Naive B cell (primary cell): ENCODE measurements at places on chromosomes 1 and 21.

DNA sequence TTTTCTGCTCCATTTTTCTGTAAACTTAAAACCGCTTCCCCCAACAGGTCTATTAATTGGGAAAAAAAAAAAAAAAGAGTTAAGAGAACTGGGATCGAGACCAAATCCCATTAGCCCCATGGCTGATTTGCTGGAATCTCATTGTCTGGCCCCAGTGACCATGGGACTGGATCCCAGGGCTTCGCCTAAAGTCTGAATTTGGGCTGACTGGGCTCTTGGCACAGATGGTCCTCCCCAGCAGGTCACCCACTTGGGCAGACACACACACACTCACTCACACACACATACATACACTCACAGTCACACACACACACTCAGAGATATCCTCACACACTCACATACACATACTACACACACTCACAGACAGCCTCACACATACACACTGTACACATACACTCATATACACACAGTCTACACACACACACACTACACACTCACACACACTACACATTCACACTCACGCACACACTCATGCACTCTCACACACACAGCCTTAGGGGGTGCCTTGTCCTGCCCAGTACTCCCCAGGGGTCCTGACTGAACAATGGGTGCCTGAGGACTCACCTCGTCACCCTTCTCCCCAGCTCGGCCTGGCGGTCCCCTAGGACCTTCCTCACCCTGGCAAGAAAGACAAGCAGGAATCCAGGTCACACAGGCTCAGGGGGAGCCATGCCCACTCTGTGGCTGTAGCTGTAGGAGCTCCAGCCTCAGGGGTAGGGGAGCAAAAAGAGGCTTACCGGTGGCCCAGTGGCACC, 7.5 kb downstream of the COL9A2 start:
- no peak for DNase-seq

GRCh38 chr1:93839307-93839706, 39.7 kb downstream of the DNTTIP2 start:
- DNase-seq, result no peak

- DNase-seq, result peak; percentile 13
Measured at GRCh38 chr1:7218210-7218832, 433.1 kb downstream of the CAMTA1 start.

DNA sequence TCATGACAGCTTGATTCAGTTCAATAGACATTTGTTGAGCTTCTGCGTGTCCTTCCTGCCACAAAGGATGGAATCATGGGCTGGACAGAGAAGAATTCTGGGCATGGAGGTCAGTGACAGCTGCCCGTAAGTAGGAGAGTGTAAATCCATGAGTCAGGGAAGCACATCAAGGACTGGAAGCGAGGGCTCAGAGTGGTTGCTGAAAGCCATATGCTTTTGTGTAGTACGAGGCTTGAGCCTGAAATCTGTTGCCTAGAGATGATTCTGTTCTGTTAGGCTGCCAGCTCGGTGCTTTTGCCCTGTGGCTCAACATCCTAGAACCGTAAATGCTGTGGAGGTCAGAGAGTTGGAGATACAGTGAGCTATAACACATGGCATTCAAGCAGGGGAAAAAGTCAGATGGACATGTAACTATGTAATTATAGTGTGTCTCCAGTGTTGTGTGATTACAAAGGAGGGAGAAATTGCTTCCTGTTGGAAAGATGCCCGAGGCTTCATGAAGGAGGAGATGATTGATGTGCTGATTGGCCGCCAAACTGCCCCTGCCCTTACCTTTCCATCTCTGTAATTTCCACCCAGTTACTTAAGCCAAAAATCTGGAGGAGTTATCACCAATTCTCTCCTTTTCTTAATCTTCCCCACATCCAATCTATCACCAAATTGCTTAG, 92.8 kb upstream of the CACNA1E start:
- DNase-seq, result no peak

- no peak for DNase-seq
Measured at GRCh38 chr1:169044971-169045370, 61.5 kb upstream of the ATP1B1 start.

GRCh38 chr1:200143347-200143746, 115.8 kb downstream of the NR5A2 start:
- no peak for DNase-seq
